Smooth muscle cell of the brain vasculature (primary cell): ENCODE measurements at places on chromosomes 4 and X.

DNA sequence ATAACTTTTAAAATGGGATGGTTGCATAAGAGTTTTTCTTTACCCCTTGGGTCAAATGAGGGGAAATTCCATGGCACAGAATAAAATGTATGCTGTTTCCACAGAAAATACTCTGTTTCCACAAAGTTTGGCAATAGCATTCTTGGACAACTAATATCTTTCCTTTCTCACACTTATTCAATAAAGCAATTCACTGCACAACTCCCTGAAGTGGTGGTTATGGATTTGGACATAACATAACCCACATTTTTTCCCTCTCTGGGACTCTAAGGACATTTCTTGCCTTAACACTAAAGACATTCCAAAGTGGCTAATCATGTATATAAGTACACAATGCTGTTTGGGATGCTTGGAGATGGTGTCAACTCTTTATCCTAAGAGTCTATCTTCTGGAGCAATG lies 51.7 kb upstream of the GPM6B start:
- DNase-seq: no peak

- DNase-seq: no peak
These were observed 221.0 kb downstream of the PALLD start for GRCh38 chr4:168717847-168718246.

- no peak for DNase-seq
These were observed 51.7 kb upstream of the MCF2 start for GRCh38 chrX:139759637-139760036.

DNA sequence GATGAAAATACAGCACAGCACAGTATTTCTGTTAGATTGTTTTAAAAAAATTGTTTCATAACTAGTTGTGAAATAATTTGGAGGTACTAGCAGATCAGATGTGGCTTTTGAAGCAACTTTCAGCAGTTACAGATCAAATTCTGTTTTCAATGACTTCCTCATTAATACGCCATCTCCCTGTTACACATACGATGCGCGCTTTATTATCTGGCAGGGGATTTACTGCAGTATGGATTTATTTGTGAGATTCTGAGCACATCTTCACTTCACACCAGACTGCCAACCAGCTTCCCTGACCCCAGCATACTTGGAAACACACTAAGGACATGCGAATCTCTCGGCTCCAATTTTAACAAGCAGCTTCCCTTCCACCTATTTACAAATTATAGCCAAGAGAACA lies 235.5 kb upstream of the DIAPH2 start:
- no peak for DNase-seq

- no peak for DNase-seq
These were observed 914.9 kb upstream of the PCDH7 start for GRCh38 chr4:29805245-29805644.

DNA sequence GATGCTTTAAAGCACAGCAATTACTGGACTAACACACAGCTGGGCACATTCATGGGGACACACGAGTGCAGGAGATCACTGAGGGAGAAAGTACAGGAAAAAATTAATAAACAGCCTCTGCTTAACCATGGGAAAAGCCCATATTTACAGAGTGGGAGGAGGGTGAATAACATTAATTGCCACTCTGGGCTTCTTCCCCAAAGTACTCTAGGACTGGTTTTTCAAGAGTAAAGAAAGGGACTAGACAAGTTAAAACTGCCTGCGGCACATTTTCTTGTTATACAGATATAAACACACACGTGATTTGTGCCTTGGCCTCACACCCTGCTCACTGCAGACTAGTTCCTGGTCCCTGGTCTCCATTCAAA lies 179.7 kb upstream of the TET2 start:
- no peak for DNase-seq

GRCh38 chr4:73831569-73831968 lies 4.9 kb upstream of the CXCL6 start:
- DNase-seq: no peak

DNA sequence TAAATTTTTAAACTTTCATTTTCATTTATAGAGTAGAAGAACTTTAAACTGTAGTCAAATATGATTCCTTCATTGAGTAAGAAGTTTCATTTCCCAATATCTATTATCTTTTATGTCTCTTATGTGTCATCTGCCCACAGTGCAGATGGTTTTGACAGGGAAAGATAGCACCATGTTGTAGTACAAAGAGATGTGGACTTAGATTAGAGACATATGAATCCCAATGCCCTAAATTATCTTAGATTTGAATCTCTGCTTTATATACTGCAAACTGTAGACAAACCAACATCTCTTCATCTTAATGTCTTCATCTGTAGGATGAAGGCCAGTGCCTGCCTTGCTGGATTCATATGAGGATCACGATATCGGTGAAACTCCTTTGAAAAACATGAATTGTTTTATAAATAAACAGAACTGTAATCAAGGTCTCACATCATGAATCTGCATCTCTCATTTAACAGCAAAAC lies 217.5 kb downstream of the BANK1 start:
- DNase-seq: no peak

GRCh38 chrX:132955690-132956089 lies 2.7 kb downstream of the HS6ST2 start:
- DNase-seq: no peak

DNA sequence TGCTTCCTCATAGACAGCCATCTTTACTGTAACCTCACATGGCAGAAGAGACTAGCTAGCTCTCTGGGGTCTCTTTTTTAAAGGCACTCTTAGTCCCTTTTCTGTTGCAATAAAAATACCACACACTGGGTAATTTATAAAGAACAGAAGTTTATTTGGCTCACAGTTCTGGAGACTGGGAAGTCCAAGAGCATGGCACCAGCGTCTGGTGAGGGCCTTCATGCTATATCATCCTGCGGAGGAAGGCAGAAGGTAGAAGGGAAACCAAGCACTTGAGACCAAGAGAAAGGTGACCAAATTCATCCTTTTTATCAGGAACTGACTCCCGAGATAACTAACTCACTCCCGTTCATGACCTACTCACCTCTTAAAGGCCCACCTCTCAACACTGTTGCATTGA lies 5.4 kb upstream of the ANXA5 start:
- DNase-seq: no peak

- no peak for DNase-seq
These were observed 196.9 kb downstream of the NWD2 start for GRCh38 chr4:37441231-37442061.

GRCh38 chr4:17066972-17067371 lies 168.5 kb upstream of the LDB2 start:
- DNase-seq: no peak

GRCh38 chr4:181618896-181619295 lies 624.3 kb upstream of the TENM3 start:
- no peak for DNase-seq

- no peak for DNase-seq
These were observed 349.9 kb downstream of the FAM47B start for GRCh38 chrX:35292522-35292921.

DNA sequence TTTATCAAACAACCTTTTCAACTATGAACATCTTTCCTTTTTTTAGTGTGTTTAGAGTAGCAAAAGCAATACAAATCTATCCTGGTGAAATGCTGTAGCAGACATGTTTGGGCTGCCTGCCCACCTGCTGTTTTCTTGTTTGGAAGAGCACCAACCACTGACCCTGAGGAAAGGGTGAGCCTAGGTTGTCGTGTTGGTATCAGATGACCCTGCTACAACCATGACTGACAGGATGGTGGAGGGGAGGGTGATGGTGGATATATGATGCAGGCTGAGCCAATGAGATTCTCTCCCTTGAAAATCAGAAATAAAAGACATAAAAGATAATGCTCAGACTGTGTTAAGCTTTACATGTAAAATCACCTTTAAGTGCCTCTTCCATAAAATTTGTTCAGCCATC lies 201.2 kb downstream of the NPNT start:
- DNase-seq: no peak

DNA sequence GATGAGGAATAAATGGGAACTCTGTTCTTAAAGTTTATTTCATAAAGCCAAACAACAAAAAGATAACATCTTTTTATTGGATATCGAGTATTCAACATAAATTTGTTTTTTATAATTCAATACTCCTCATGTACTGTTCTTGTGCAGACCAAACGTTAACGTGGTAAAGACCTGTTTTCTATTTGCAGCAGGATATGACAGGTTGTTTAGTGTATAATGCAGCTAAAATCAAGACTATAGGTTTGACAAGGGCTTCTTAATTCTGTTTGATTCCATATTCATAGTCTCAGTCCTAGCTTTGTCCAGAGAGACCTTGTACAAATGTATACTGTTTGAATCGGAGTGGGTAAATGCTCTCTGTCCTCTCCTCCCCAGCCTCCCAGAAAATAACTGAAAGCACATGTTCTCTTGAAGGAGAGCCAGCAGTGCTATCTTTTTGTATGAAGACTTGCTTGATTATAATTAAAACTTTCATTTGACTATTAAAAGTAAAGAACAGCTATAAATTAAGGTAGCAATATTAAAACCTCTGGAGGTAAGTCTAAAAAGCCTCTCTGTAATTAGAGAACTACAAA lies 17.7 kb downstream of the TMSB4X start:
- no peak for DNase-seq

DNA sequence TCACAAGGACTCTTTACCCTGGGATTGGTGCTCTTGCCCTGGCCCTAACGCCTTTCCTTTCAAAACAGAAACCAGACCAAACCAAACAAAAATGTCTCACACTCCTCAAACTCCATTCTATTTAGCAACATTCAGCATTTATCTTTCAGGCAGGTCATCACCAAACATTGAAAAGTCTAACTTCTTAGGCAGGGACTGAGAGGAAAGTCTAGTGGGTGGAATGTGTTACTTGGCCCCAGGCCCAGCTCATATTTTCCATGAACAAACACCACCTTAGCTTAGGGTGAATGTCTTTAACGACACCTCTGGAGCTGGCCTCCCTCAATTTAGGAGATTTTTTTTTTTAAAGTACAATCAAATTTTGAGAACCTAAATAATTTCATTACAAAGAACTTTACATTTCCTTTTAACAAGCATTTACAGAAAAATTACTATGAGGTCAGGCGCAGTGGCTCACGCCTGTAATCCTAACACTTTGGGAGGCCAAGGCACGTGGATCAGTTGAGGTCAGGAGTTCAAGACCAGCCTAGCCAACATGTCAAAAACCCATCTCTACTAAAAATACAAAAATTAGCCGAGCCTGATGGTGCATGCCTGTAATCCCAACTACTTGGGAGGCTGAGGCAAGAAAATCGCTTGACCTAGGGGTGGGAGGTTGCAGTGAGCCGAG lies 10.2 kb upstream of the N4BP2 start:
- peak; percentile 36 for DNase-seq

DNA sequence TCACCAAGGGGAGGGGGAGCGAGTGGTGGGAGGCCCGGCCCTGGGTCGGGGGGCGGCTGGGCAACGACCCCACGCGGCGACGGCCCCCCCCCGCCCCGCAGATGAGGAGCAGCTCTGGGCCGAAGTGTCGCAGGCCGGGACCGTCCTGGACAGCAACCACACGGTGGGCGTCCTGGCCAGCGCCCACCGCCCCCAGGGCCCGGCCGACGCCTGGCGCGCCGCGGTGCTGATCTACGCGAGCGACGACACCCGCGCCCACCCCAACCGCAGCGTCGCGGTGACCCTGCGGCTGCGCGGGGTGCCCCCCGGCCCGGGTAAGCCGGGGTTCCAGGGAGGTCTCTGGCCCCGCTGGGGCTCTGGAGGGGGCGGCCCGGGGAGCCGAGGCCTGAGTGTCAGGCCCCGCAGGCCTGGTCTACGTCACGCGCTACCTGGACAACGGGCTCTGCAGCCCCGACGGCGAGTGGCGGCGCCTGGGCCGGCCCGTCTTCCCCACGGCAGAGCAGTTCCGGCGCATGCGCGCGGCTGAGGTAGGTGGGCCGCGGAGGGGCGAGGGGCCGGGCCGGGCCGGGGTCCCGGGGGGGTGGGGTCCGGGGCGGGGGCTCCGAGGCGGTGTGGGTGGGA lies 8.7 kb upstream of the FGFRL1 start:
- DNase-seq: no peak

- no peak for DNase-seq
These were observed 98.0 kb downstream of the SPOCK3 start for GRCh38 chr4:167136270-167136669.

- no peak for DNase-seq
These were observed 1201.9 kb downstream of the STIM2 start for GRCh38 chr4:28062562-28062961.

DNA sequence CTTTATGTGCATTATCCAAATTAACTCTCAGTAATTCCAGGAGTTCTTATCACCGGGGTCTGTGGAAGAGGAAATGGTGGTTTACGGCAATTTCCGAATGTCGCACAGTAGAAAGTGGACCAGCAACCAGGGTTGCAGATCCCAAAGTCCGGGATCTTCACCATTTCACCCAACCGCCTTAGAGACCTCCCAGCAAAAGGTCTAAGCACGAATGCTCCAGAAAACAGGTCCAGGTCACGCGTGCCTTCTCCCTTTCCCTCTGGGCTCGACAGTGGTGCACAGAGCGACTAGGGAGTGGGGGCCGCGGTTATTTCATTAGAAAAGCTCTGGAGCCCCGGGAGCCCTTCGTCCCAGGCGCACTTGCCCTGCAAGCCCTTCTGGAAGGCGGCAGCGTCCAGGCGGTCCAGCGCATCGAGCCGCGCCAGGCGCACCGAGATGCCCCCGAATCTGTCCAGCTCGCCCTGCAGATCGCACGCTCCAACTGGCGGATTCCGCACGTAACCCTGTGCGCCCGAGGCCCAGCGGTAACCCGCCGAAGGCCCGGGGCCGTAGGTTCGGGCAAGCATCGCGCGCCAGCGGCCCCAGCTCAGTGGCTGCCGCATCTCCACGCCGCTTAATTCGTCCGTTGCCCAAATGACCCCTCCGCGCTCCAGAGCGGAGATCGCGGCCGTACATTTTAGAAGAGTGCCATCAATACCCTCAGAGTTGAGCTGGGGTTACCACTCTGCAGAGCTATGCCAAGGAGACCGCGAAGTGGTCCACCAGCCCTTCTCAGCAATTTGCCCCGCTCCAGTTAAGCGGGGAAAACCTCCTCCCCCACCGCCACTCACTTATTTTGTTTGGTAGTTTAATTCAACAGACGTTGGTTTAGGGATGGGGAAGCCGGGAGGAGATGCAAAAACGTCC lies at the start of gene NUDT6:
TSS of gene NUDT6 (minus strand) at position 627 of the 906 bp plus-strand sequence. CDS start at position 602, 25 bp downstream.
- no peak for DNase-seq

DNA sequence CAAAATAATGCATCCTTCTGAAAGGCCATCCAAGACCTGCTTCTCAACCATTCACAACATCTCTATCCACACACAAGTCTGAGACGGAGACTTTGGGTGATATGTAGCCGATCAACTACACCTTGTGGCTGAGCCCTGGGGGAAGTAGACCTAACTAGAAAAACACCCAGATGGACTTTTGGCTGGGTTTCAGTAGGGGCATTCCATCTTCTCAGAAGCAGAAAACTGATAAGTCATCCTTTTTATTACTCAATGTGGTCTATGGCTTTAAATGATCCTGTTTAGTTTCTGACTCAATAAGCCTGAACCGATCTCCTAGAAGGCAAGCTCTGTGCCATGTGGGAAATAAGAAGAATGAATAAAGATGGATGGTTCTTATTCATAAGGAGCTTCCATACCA lies 82.5 kb upstream of the AFF2 start:
- DNase-seq: no peak

- DNase-seq: no peak
These were observed 87.4 kb upstream of the CT45A1 start for GRCh38 chrX:135625995-135626394.

DNA sequence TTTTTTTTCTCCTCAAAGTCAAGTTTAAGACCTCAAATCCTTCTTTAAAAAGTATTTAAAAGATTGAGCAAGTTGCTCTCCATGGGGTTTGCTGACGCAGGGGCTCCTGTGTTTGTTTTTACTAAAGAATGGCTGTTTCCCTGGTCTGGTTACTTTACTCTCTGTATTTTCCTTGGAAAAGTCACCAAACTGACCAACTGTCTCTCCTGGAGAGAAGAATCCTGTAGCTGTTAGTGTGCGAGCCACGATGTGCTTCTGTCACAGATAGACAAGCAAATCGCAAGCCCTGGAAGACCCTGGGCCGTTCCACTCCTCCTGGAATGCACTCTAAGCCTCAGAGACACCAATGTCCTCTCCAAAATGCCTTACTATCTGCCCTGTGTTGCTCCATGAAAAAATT lies 212.1 kb downstream of the CHIC2 start:
- peak; percentile 88 for DNase-seq
